ENCODE measurements at places on chromosomes 6 and 20.

DNA sequence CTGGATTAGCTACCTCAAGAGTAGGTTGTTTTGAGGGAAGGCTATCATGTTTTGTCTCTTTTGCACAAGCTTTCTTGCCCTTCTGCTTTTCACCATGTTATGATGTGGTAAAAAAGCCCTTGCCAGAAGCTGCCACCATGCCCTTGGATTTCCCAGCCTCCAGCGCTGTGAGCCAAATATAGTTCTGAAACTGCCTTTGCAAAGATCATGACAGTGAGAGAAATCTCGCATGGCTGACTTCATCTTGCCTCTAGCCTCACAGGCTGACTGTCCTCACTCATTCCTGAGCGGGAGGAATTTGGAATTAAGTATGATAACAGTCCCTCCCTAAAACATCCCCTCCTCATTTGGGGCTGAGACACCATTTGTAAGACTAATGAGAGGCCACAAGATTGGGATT lies 207.7 kb downstream of the BTBD9 start:
- DNase-seq = no peak

- no peak for DNase-seq
Measured at GRCh38 chr6:18501663-18502013, 114.5 kb downstream of the RNF144B start.

DNA sequence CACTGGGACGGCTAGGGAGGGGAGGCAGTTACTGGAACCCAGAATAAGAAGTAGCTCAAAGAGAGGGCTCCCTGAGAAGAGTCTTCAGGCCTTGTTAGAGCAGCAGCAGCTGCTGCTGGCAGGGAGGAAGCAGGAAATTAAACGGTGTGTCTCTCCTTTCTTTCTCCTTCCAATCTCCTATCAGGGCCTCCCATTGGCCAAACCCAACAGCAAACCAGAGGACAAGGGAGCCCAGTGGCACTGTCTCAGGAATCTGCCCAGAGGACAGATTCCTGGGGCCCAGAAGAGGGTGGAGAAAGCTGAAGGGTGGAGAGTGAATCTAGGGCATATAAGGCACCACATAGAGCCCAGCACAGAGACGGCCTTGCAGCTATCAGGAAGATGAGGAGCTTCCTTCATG lies 10.2 kb downstream of the BTN3A1 start:
- DNase-seq = no peak

GRCh38 chr6:169395080-169395805 lies 141.6 kb upstream of the THBS2 start:
- no peak for DNase-seq

DNA sequence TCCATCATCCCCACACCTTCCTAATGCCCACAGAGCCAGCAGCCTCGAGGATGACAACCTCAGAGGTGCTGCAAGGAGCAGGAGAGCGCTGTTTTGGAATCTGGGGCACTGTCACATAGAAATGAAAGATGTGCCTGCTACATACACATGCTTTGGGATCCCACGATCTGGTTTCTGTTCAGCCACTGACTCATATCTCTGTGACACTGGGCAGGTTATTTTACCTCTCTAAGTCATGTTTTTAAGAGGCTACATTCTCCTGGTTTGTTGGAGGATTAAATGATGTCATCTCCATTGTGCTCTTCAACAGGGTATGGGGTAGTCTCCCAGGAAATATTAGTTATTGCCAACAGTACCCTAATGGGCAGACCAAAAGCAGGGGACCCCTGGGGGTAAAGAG lies 32.6 kb upstream of the TAB2 start:
- DNase-seq = no peak

GRCh38 chr20:1587781-1588532 lies 30.5 kb upstream of the SIRPD start:
- DNase-seq = no peak

DNA sequence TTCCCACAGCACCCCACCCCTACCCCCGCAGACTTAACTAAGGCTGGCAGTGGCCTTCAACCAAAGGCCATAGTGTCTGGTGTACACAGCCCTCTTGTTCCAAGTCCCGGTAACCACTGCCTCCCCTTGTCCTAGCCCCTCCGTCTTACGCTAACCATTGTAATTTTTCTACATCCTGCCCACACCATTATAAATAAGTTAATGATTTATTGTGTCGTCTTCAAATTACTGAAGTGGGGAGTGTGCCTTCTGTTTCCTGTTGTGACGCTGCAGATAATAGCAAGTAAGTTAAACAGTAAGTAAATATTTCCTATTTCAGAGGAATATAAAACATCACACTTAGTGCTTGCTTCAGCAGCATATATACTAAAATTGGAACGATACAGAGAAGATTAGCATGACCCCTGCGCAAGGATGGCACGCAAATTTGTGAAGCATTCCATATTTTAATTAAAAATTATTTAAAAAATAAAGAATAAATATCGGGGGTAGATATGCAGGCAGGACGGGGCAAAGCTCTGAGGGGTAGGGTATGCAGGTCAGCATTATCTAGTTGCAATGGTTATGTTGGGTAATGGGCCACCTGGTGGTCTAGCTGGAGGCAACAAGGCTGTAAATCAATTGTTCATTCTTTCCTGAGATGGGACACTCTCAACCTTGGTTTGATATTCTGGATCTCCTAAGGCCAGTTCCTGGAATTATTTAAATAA lies 15.1 kb downstream of the SRSF6 start:
- no peak for DNase-seq

- no peak for DNase-seq
Measured at GRCh38 chr6:47490676-47491075, 13.1 kb downstream of the CD2AP start.

DNA sequence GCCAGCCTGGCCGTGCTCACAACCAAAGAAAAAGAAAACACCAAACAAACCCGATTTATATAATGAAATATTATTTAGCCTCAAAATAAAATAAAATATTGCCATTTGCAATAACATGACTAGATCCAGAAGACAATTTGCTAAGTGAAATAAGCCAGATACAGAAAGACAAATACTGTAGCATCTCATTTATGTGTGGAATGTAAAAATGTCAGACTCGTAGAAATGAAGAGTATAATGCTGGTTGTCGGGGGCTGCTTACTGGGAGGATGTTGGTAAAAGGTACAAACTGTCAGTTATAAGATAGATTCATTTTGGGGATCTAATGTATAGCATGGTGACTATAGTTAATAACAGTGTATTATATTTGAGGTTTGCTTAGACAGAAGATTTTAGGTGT lies 269.7 kb downstream of the THBS2 start:
- DNase-seq = no peak

DNA sequence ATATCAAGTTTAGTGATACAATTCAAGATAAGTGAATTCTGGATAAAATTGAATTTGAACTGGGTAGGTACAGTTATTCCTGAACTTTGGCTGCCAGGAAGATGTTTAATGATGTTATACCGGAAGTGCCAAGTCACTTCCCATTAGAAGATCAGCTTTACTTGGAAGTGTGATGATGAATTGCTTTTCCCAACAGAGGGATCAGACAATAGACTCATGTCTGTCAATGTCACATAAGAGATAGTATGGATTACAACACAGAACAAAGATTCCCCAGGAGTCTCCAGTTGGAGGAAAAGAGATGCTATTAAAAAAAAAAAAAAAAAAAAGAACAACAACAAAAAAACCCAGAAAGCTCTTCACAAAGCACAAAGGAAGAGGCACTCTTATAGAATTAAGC lies 497.9 kb upstream of the EPHA7 start:
- DNase-seq = no peak

DNA sequence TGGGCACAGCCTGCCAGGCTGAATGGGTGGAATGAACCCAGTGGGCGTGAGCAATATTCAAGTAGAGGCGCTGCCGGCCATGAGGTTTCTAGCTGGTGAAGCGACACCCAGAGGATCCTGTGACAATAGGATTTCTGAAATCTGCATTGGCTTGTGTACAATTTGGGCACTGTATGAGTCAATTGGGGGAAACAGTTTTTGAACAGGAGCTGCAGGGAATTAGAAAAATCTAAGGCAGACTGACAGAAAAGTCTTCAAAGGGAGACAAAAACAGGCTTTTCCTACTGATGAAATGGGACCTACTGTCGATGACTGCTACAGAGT lies 148.8 kb upstream of the PROKR2 start:
- no peak for DNase-seq

DNA sequence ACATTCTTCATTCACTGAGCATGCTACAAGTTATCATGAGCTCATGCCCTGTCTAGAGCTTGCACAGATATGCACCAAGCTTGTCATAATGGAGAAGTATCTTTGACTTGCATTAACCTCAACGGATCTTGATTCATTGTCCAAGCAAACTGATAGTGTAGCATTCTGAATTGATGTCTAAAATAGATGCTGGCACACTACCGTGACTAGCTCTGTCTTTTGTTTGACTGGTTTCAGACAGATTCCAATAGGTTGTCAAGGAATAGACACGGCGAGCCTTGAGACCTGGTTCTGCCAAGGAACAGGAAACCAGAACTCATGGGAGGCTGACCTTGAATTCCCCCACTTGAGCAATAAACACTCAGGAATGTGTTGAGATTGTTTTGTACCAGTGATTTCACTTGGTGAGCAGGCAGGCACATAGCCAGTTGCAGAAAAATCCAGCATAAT lies 1153.1 kb upstream of the GJE1 start:
- DNase-seq = no peak

- DNase-seq = no peak
Measured at GRCh38 chr6:13396241-13396792, 68.0 kb upstream of the TBC1D7 start.

DNA sequence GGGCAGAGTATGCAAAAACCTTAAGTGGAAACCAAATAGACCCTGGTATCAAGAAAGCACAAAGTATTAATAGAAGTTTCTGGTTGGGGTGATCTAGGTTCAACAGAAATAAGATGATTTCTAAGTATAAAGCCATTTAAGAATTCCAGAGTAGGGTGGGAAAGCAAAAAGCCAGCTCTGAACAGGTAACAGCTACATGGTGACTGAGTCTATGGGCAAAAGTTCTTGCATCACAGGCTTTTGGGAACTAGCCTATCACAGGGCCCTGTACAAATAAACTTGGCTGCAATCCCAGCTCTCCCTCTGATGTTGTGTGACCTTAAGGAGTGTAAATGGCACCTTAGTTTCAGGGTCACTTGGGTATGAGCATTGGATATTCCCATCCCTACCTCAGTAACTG lies 5.5 kb downstream of the TCF19 start:
- DNase-seq = no peak

DNA sequence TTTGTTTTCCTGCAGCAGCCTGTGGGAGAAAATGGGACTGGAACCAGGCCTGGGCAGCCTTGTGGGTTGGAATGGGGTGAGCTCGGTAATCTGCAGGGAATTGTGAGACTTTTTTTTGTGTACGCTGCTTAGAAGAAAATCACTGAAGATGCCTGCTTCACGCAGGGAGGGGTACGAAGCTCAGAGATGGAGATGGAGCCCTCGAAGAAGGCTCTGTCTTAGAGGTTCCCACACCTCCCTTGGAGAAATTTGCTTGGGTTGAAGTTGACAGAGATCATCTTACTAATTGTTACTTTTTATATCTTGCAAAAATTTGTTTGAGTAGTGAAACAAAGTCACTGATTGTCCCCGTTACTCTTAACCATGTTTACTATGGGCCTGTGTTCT lies 894 bp downstream of the PYGB start:
- DNase-seq = no peak

DNA sequence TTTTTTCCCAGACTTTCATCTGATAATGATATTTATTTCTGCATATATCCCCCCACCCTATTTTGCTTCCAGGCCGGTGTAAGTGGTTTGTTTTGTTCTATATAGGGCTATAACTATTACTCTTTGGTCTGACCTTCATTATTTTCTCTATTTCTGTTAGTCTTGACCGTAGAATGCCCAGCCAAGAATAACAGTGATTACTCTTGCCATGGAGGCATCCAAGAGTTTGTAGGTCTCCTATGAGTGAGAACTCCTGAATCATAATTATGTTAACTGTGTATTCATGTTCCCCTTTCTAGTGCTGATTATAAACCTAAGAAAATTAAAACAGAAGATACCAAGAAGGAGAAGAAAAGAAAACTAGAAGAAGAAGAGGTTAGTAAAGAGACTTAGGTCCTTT lies 52.2 kb downstream of the TOP1 start:
- DNase-seq = no peak

GRCh38 chr20:46559001-46559400 lies 8.5 kb upstream of the OCSTAMP start:
- DNase-seq = no peak

- DNase-seq = no peak
Measured at GRCh38 chr6:17022604-17023003, 79.2 kb upstream of the STMND1 start.

GRCh38 chr6:72406517-72406916 lies 215.3 kb upstream of the KCNQ5 start:
- DNase-seq = no peak

- DNase-seq = no peak
Measured at GRCh38 chr6:98579941-98580340, 254.4 kb upstream of the POU3F2 start.

- DNase-seq = no peak
Measured at GRCh38 chr6:53805725-53806124, 10.9 kb downstream of the LRRC1 start.

GRCh38 chr6:165657325-165657680 lies 5.7 kb downstream of the PDE10A start:
- no peak for DNase-seq

DNA sequence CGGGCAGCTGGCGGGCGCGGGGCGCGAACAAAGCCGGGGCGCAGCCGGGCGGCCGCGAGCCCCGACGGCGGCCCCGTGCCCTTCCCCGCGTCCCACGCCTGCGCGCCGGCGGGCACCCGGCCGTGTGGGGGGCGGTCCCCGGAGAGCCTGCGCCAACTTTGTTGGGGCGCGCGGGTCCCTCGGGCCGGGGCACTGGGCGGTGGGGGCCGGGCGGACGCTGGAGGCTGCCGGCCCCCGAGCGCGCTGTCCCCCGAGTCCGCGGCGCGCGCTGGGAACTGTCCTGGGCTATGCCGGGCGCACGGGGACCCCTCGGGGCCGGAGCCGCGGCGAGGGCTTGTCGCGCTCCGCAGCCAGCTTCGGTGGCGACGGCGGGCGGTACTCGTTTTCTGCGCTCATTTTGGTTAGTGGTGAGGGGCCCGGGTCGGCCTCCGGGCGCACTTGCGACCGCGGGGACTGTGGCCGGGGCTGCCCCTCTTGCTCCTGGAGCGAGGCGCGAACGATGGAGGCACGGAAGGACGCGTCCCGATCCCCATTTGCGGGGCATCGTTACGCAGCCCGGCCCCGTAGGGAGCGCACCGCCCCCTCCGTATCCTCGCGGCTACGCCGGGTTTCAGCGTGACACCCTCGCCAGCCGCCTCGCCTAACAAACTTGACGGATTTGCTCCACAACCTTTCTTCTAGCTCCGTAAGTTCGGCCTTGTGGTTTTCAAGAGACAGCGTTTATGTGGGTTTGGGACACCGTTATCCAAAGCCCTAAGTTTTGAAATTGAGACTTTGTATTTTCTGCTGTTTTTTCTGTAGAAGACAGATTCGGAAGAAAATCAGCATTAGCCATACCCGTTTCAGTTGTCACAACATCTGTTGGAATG lies 622 bp downstream of the SS18L1 start:
- DNase-seq = peak; percentile 93

Data from 8988T (cell line).